ENCODE measurements at places on chromosomes 2 and 18.

DNA sequence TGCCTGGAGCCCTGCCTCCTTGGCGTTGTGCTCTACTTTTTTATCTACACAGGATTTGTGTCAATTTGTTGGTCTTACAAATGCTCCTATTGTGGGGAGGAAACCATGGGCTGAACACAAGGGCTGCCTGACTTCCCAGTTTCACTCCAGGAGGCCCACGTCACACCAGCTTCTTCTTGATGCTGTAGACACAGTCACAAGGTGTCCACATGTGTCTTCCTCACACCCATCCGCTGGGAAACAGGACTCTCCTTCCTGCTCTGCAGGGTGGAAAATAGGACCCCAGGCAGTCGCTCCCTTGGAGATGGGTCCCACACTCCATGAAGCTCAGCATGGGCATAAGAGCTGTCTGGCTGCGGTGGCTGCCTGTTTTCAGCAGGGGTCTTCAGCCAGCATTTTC is 468.2 kb downstream of the EPHA4 start:
- no peak for DNase-seq

- DNase-seq = no peak
Measured at GRCh38 chr2:18373664-18374063, 186.8 kb downstream of the RDH14 start.

DNA sequence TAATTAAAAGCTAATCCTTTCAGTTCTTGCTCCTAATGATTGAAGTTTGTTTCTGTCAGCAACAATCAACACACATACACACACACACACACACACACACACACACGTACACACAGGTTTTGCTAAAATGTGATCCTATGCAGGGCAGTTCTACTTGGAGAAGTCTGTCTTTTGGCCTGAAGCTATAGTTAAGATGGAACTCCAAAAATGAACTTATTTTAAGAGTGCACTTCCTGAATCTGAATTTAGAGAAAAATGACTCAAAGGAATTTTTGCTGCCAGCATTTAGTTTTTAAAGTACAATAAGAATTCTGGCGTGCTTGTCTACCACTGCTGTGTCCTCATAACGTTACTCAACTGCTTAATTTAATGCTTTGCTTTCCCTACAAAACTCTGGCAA is 6.6 kb downstream of the GALNT5 start:
- DNase-seq = no peak

- no peak for DNase-seq
Measured at GRCh38 chr2:124382067-124382618, 357.1 kb downstream of the CNTNAP5 start.

- DNase-seq = no peak
Measured at GRCh38 chr2:45276914-45277313, 267.7 kb upstream of the SIX2 start.

- DNase-seq = no peak
Measured at GRCh38 chr2:212649646-212650045, 111.0 kb upstream of the ERBB4 start.

DNA sequence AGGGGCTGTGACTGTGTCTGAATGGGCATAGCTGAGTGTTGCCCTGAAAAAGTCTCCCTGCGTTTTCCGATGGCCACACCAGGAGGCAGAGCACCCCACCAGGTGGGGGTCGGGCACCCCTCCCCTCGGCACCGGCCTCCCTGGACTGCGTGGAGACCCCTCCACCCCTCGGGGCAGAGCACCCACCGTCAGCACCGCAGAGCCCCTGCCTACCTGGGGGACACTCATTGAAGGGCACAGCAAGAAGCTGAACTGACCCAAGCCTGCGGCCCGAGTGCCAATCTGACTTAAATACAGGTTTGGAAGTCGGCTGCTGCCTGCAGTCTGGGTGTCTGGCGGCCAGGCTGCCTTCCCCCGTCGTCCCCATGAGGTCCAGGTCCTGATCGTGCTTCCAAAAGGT is 69.9 kb downstream of the KCNG2 start:
- DNase-seq = no peak
